Thymus (tissue), 14 donors: ENCODE measurements at places on chromosomes 7 and 10.

DNA sequence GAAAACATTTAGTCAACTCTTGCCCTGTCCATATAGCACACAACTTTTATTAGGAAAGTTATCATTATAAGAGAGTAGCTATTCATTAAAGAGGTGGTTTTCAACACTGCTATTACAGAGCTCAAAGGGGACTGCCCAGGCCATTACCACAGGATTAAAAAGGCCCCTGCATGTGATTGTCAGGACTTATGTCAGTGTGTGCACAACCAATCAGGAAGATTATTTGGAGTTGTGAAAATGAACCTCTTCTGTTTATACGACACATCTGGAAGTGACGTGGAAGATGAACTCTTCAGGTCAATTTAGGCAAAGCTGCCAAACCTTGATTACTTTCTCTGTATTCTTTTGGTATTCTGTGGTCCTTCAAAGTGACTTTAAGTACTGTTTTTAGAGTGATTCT, 14.7 kb downstream of the CCNY start:
- DNase-seq, result no peak

DNA sequence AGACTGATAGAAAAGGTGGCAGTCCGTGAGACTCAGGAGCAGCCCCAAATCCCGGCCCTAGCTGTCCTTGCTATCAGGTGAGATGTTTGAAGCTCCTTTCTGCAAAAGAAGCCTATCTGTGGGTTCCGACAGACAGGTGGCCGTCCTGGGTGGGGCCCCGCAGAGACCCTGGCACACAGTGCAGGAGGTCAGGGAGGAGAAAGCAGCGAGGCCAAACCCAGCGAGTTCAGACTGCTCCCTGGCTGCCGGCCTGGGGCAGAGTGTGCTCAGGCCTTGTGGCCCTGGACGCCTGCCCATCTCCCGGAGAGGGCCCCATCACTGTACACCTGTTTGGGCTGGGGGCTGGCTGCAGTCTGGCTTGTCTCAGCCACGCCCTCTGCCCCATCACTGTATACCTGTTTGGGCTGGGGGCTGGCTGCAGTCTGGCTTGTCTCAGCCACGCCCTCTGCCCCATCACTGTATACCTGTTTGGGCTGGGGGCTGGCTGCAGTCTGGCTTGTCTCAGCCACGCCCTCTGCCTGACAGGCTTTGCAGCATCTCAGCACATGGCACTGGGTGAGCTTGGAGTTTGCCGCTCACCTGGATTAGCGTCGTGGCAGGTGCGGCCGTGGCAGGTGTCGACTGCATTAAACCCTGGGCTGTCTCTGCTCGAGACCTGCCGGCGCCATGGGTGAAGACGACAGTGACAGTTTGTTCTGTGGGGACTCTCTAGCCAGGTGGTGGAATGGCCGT, 11.8 kb upstream of the PRKAR1B start:
- DNase-seq, result no peak

GRCh38 chr7:74476626-74477025, 22.9 kb downstream of the GTF2IRD1 start:
- no peak for DNase-seq

DNA sequence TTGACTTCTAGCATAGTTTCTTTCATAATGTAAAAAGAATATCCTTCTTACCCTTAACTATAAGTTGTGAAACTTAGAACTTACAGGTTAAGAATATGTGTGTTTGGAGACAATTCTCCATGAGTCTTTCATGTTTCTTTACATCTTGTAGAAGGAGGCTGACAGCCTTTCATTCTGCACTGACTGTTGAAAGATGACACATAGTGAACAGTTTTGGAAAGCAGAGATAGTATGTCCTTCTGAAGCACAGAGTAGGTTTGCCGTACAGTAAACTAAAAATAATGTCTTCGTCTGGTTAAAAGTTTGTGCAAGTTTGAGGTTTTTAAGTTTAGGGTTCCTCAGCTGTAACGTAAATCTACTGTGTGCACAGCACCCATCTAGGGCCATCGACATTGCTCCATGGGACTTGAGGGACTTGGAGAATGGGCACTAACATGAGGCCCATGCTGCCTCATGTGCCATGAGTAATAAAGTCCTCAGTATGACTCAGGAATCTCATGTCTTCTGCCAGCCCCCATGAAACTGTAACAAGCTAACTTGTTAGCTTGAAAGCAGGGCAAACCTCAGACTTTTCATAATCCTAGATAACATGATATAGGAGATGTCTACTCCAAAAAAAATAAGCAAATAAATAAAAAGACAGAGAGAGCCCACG, 24.5 kb upstream of the ELAPOR2 start:
- DNase-seq, result no peak

DNA sequence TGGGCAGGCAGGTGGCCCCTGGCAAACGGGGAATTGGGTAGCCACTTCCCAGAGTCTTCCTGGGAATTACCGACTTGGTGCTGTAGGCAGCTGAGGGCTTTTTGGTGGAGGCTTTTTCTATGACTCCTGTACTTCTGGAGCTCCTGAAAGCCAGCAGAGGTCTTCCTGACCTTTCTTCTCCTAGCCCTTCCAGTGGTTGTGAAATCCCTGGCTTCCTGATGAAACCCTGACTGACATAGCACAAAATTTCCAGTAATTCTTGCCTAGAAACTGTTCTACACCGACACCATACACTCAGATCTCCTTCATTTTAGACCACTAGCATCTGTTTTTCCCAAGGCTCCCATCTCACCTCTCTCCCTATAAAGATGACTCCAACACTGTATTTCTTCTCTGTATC, 120.2 kb downstream of the STRA8 start:
- DNase-seq, result no peak

GRCh38 chr10:100109670-100110069, 28.0 kb upstream of the CPN1 start:
- DNase-seq, result no peak

DNA sequence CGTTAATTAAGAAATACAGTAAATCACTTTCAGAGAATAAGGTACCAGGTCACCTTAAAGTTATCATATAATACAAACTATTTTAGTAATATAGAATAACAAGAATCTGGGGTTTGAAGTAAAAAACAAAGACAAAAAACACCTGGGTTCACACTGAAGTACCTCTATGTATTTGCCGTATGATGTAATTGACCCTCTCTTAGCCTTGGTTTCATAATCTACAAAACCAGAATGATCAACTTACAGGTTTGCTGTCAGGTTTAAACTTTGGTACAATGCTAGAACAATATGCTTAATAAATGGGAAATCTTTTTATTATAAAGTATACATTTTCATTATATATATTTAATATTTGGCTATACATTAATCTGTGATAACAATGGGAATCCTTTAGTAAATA, 58.3 kb downstream of the CDCA7L start:
- no peak for DNase-seq

DNA sequence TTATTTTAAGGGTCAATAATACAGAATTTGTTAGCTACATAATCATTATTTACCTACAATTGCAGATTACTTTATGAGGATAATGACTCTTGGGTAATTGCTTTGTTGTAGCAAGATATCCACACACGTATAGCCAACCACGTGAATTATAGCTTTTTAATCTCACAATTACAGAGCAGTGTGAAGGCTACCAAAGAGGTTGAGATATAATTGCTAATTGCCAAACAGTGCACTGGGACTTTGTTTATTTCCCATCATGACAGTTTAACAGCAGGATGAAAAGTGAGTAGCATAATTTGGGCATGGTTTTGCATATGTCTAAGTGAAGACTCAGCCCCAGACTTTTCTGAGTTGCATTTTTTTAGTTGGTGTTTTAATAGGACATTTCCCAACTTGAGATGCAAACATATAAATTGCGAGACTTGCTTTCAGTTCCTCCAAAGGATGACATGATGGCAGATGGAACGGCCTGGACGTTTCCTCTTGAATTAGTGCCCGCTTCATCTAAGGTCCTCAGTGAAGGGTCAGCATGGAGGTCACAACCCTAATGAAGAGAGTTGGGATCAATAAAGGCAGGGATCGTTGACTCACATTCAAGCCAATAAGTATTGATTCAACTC, 180.7 kb upstream of the GPR26 start:
- no peak for DNase-seq

GRCh38 chr10:3213208-3213607, 40.6 kb upstream of the PITRM1 start:
- DNase-seq, result no peak

DNA sequence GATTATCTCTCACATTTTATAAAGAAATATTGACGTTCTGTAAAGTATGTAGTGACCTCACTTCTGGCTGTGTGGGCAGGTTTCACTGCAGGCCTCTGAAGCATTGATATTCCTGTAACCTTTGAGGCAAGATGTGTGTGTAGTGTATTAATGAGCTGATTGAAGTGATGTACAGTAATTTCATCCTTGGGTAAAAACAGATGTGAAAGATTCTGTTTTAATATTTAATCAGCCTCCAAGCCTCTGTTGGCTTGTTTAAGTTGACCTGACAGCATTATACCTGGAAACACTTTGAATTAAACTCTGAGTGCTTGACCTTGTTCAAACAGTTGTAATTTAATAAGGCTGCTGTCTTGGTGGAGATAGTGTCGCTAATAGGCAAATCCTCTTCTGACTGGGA, 74.9 kb downstream of the KAT6B start:
- no peak for DNase-seq

- no peak for DNase-seq
Observed at GRCh38 chr7:135001390-135002165, 15.3 kb downstream of the AGBL3 start.

DNA sequence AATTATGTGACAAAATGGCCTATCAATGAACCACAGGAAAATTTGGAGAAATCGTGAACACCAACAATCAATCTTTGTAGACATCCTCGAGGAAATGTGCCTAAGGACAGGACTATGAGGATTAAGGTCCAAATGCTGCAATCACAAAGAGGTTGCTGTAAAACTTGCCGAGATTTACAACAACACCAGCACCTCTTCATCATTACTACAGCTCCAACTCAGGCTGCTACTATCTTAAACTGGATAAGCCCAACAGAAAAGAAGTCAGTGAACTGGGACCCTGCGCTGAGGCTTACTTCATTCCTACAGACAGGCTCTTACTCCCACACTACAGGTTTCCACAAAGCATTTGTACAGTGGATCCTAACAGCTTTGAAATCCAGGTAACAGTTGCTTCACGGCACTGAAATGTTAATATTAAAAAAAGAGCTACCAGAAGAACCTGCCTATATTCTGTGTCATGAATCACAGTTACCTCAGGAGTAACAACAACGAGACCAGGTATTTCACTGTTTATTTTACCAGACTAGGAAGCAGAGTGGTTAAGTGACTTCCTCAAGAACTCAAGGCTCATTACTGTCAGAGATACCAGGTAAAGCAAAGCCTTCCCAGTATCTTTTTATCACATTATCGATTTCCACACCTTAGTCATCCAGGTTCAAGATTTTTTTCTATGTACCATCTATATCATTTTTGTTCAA, 23.9 kb downstream of the CACUL1 start:
- no peak for DNase-seq

DNA sequence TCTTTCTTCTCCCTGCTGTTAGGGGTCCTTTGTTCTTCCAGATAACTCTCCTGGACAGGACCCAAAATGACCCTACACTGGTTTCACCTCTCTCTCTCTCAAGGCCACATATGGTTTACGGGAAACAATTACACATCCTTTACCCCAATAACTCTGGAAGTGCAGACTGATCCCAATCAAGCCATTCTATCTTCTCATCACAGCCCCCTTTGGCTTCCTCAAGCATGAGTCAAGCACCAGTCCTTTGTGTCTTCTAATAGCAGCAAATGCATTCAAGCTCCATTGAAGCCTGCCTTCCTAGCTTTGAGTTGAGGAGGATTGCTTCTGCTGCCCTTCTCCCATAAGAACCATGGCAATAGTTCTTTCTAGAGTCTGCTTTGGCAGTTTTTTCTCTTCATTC, 20.2 kb downstream of the C10orf67 start:
- DNase-seq, result no peak

DNA sequence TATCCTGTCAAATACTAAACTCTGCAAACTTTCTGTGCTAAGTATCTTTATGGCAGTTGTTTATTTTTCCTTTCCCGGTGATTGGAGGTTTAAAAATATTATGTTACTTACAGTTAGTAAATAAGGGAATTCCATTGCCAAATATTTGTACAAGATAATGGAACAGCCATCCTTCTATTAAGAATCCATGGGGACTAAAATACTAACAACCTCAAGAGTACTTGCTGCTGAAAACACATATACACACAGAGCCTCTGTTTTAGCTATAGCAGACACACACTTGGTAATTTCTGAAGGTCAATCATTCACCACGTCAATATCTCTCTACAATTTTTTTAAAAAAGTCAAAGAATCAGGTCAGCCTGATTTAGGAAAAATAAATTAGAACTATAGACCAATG, 32.4 kb downstream of the TSPAN12 start:
- no peak for DNase-seq

GRCh38 chr7:129845972-129846327, 106.8 kb downstream of the UBE2H start:
- DNase-seq, result no peak

- DNase-seq, result no peak
Observed at GRCh38 chr7:104150470-104150869, 57.3 kb downstream of the ORC5 start.

DNA sequence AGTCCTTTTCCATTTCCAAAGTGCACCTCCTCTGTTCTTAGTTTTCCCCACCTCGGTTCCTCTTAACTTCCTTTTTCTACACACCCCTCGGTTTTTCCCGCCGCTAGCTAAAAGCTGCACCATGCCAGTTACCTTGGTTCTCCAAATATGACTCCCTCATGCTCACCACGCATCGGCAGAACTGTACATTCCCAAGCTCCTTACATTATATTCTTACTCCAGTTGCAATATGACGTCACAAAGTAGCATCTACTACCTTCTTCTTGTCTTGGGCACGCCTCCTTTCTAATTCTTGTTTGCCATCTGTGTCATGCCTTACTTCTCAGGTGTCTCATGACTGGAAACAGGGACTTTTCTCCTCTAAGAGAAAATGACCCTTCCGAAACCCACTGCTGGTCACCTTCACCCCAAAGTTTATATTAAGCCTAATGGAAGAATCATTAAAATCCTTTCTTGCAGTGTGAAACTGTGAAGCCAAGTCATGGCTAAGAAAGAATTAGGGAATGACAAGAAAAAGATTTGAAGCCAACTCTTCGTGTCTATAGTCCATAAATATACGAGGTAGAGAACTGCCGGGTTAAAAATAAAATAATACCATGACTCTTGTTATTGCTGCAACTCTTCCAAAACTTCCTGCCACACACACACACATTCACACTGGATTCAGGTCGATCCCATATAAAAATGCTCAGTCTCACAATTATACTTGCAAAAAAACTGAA, 1.7 kb downstream of the ESYT2 start:
- peak; percentile 57 for DNase-seq

DNA sequence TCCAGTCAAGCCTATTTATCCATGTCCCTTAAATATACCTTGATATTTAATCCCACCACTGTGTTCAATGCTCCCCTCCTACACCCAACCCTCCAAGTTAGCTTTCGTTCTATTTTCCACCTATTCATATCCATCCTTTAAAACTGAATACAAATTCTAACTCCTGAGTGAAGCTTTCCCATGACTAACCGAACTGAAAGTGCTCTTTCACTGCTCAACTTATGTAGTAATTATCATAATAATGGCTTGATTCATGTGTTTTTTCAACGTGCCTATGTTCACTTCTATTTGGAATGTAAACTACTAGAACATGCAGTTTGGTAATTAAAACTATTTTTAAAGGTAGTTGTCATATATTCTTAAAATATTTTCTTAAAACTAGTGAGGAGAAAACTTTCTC, 58.0 kb downstream of the NDUFB2 start:
- no peak for DNase-seq
